MCF 10A (cell line): ENCODE measurements at places on chromosomes 7 and 10. TPM values are rescaled to one million over a fixed set of nuclear protein-coding genes. Genes with fewer than 3 reads are reported as not detected.

ITIH2 gene
- not detected in 2 replicates for total RNA-seq

PRTFDC1 gene
- not detected in 2 replicates for total RNA-seq

BAIAP2L1 gene
- 60.2 and 60.7 TPM in 2 replicates for total RNA-seq

GRCh38 chr7:137871170-137871915 is 24.6 kb upstream of the DGKI start:
- no peaks in the 10 kb centered on the region for H3K4me1 ChIP-seq
- no peak overlapping the region for H3K27ac ChIP-seq
- H3K4me3 ChIP-seq = no peak overlapping the region
- peaks cover 39% of the 10 kb centered on the region for H3K36me3 ChIP-seq
- H3K27me3 ChIP-seq = no peaks in the 10 kb centered on the region
- DNase-seq = no peak

DNA sequence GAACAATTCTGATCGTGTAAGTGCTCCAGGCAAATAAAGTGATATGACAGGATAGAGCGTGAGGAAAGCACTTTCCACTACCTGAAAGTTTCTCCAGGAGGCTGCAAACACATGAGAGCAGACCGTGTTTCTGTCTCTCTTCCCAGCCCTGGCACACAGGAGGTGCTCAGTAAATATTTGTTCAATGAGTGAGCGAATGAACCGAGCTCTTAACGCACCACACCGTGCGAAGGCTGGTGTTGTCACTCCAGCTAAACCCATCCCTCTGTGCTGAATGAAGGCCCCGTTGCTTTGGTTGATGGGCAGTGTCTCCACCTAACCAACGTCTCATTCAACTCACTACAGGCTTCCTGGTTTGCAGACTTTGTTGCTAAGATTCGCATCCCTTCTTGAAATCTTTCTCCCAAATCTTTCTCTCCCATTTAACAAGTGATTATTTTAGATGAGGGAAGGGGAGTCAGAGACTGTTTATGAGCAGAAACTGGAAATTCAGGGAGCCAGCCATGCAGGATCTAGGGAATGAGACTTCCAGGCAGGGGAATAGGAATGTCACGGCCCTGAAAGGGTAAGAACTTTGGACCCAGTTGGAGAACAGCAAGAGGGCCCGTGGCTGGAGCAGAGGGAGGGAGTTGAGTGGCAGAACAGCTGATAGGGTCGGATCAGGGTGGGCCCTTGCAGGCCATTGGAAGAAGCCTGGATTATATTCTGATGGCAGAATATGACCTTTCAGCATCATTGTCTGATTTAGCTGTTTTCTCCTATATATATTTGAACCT is 282.6 kb downstream of the CAMK1D start:
- no peaks in the 10 kb centered on the region for H3K36me3 ChIP-seq
- DNase-seq = no peak
- H3K4me3 ChIP-seq = no peak overlapping the region
- peaks cover 10% of the 10 kb centered on the region for H3K4me1 ChIP-seq
- no peak overlapping the region for H3K27ac ChIP-seq

DNA sequence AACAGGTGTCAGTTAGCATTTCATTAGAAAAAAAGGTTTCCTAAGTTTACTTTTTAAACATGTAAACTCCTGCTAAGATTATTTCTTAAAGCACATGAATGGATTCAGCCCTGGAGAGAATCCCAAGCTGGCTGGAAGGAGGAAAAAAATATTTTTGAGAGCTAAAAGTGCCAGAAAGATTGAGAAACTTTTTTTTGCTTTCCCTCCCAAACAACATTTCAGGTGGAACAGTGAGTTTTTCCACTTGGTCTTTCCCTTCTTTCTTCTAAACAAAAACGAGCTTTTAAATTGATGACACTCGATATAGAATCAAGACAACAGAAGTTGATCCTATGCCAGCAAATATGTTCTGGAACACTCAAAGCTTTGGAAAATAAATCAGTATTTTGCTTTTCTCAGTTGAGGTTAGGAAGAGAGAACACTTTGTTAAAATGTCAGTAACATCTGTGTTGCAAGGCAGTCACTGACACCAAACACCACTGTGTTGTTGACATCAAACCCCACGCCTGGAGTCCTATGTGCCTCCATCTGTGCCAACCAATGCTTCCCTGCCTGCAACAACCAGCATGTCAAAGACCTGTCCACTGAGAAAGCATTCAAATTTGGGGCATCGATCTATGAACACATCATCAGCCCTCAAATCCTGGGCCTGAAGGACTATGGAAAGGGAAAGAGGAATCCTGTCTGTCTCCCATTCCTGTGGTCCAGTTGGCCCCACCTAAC is 22.9 kb upstream of the INSIG1 start:
- H3K27me3 ChIP-seq = peaks cover 1% of the 10 kb centered on the region
- peak overlapping the region; percentile 39 for H3K27ac ChIP-seq
- DNase-seq = no peak

- H3K4me3 ChIP-seq = no peak overlapping the region
- H3K27ac ChIP-seq = no peak overlapping the region
- no peaks in the 10 kb centered on the region for H3K4me1 ChIP-seq
- no peaks in the 10 kb centered on the region for H3K27me3 ChIP-seq
Measured at GRCh38 chr10:57661206-57661605, 606.5 kb downstream of the IPMK start.

DNA sequence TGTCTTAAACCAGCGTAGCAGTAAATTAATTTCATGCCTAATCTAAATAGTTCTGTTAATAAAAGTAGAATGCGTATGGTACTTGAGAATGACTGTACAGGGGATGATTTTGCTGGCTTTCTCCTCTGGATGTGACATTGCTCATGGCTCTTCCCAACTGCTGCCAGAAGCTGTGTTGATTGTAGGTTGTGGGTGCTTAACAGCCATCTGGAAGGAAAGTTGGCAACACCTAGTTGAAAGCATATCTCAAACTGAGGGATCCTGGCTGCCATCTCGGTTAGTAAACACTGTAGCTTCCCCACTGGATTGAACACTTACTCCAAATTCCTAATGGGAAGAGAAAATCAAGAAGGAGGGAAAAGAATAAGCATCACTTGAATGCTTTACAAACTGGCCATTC is 130.9 kb downstream of the NXPH1 start:
- no peaks in the 10 kb centered on the region for H3K36me3 ChIP-seq
- DNase-seq = no peak
- H3K4me3 ChIP-seq = no peak overlapping the region
- H3K27ac ChIP-seq = no peak overlapping the region
- H3K27me3 ChIP-seq = peaks cover 78% of the 10 kb centered on the region

DNA sequence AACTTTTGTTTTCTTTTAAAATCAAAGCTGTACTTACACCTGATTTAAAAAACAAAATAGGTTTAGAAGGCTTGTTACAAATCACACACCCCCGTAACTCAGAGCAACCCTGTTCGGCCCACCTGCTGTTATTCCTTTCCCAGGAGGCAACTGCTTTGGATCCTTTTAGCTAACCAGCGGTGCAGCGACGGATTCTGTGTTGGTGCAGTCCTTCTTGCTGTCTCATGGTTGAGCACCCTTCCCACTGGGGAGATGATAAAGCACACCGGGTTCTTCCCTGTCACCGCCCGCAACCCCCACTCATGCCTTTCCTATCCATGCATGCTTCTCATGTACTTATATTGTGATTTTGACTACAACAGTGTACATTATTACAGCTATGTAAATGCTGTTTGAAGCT is 24.8 kb upstream of the MKI67 start:
- no peaks in the 10 kb centered on the region for H3K36me3 ChIP-seq
- peak overlapping the region; percentile 31 for H3K4me3 ChIP-seq
- no peak overlapping the region for H3K27ac ChIP-seq

- H3K4me3 ChIP-seq = no peak overlapping the region
Measured at GRCh38 chr7:111126987-111127386, 36.1 kb downstream of the LRRN3 start.

DNA sequence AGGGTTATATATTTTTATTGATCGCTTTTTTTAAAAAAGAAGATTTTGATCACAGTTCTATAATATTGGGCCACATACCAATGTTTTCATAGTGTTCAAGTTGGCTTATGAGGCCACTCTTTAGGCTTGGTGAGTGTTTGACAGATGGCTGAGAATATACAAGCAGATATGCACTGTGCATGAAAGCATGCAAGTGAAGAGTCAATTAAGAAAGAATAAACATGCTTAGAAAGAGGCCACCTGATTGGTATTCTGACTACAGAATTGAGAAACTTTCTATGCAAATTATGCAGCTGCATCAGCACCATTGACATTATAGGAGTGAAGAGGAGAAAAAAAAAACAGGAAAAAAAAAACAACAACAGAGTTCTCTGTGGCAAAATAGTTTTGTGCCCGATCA is 39.9 kb downstream of the CABCOCO1 start:
- no peak overlapping the region for H3K4me3 ChIP-seq
- no peaks in the 10 kb centered on the region for H3K27me3 ChIP-seq
- no peaks in the 10 kb centered on the region for H3K4me1 ChIP-seq

DNA sequence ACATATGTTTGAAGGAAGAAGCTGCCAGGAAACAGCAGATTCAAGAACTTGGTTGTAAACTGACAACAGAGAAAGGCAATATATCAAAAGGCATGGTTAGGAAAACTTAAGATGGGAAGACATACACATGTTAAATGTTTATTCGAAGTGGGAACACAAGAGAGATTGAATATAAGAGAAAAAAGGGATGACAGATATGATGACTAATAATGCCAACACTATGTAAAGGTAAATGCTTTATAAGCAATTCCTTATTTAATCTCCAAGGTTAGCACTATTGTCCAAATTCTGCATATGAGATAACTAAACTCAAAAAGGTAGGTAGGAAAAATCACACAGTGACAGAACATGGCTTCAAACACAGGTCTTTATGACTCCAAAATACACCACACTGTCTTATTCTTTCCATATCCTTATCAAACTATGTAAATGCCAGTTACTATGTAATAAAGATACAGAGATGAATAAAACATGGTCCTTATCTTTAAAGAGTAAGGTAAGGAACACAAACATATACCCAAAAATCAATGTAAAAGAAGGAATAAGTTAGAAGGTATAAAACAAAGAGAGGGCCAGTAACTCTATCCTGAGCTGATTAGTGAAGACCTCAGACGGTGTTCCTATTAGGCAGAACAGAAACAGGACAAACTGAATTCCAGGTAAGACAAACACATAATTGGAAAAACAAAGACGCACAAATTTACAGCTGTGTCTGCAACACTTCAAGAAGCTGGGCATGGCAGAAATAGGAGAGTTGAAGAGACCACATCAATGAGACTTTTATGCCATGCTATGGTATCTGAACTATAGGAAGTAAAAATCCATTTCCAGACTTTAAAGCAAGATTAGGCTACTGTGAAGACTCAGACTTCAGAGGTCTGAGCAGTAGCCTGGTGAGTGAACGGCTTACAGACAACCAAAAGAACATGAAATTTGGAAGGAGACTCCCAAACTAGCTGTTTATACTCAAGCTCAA is 56.1 kb downstream of the ABI1 start:
- no peak overlapping the region for H3K27ac ChIP-seq
- H3K27me3 ChIP-seq = no peaks in the 10 kb centered on the region
- H3K4me1 ChIP-seq = peaks cover 29% of the 10 kb centered on the region
- no peak overlapping the region for H3K4me3 ChIP-seq
- H3K36me3 ChIP-seq = no peaks in the 10 kb centered on the region
- no peak for DNase-seq

- no peak for DNase-seq
- no peak overlapping the region for H3K27ac ChIP-seq
- no peak overlapping the region for H3K4me3 ChIP-seq
- no peaks in the 10 kb centered on the region for H3K27me3 ChIP-seq
- no peaks in the 10 kb centered on the region for H3K36me3 ChIP-seq
Measured at GRCh38 chr7:143399151-143399550, 9.5 kb downstream of the EPHA1 start.
